ENCODE measurements at places on chromosomes 16 and 17.

DNA sequence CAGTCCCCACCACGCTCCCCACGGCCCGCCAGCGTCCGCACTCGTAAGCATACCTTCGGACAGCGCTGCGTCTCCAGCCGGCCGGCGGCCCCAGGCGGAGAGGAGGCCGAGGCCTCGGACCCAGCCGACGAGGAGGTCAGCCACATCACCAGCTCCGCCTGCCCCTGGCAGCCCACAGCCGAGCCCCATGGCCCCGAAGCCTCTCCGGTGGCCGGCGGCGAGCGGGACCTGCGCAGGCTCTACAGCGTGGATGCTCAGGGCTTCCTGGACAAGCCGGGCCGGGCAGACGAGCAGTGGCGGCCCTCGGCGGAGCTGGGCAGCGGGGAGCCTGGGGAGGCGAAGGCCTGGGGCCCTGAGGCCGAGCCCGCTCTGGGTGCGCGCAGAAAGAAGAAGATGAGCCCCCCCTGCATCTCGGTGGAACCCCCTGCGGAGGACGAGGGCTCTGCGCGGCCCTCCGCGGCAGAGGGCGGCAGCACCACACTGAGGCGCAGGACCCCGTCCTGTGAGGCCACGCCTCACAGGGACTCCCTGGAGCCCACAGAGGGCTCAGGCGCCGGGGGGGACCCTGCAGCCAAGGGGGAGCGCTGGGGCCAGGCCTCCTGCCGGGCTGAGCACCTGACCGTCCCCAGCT, 4.9 kb downstream of the TPSG1 start:
- no peak for DNase-seq

- no peak for DNase-seq
These were observed 19.5 kb downstream of the NKD1 start for GRCh38 chr16:50567651-50568050.

DNA sequence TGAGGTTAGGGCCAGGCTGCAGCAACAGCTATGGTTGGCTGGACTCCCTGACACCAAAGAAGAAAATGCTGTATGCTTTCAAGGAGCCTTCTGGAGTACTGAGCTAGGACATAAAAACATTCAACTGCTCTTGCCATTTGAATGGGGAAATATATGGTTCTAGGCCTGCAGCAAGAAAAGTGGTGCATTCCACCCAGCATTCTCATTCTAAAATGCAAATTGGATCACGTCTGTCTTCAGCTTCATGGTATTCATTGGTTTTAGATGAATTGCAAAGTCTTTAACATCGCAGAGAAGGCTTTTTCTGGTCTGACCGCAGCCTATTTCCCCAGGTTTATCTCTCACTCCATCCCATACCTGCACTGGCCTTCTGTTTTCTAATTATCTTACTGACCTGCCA, 27.1 kb upstream of the SOX9 start:
- no peak for DNase-seq

GRCh38 chr16:30829130-30830071, 42.4 kb upstream of the ZNF629 start:
- no peak for DNase-seq

GRCh38 chr16:71649704-71650103, 23.7 kb downstream of the MARVELD3 start:
- no peak for DNase-seq
